ENCODE measurements at places on chromosomes 7 and 10.
A peak's percentile ranks its signal among the peaks of the same experiment; 100 is the strongest.

GRCh38 chr7:131019351-131019750 is 285.3 kb upstream of the KLF14 start:
- DNase-seq: no peak

DNA sequence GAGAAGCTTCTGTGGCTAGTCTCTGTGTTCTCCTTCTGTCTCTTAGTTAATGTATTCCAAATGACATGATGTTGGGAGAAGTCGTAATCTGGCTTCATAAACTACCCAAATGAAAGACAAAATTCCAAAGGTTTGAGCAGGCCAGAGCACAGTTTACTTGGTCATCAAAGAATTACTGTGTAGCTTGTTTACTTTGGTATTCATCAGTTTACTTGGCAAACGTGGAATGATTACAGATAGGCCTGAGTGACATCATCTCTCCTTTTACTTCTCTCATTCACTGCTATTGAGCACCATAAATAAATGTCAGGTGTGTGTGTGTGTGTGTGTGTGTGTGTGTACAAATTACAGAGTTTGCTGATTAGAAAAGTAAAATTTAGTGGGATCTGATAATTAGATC is 327.3 kb downstream of the PHTF2 start:
- DNase-seq: no peak

DNA sequence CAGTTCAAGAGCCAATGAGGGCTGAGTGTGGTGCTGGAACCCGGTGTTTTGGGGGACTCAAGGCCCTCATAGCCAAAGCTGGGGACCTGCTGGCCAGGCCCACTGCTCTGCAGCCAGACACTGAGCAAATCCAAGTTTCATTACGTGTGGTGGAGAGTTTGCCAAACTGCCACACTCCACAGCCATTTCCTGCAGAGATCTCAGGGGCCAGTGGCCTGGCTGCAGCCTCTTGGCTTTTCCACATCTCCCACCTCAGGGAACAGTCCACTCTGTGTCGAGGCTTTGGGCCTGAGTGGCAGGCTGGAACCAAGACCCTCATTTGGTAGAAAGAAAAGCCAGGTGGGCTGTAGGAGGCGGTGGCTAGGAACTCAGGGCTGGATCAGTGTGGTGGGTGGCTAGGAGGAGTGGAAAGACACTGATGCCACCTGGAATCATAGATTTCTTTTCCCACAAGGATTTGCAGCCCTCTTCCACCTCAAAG is 3.2 kb downstream of the HOXA11 start:
- DNase-seq: no peak

GRCh38 chr7:4091767-4092166 is 590.3 kb upstream of the FOXK1 start:
- DNase-seq: no peak

- peak; percentile 87 for DNase-seq
These were observed 63.9 kb upstream of the ECHDC3 start for GRCh38 chr10:11678074-11678793.

GRCh38 chr10:94578790-94579189 is 33.2 kb downstream of the HELLS start:
- no peak for DNase-seq

DNA sequence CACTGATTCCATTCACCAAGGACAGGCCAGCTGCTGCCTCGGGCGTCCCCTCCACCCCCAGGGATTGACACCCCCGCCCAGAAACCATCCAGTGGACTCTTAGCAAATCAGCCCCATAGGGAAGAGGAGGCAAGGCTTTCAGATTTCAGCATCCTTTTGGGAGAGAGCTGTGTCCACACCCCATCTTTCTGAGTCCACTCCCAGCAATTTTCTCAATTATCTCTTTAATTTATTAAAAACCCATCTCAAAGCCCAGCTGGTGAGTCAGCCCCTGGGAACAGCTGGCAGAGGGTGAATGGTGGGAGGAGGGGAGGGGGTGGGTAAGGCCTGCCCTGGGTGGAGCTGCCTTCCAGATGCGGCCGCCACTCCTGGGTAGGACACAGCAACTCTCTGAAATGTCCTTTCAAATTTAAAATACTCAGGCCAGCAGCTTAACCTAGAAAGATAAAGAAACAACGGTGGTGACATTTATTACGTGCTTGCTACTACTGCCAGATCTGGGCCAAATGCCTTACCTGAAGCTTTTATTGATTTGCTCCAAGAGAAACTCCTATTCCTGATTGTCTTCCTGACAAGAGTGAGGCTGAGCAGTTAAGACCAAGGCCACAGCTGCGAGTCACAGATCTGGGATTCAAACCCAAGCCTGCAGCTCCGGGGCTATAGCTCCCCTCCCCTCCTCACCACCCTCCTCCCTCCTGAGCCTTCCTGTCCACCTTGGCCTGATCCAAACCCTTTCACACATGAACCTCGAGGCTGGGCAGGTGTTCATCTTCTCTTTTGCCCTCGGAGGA is 120.4 kb downstream of the RGS10 start:
- DNase-seq: no peak

DNA sequence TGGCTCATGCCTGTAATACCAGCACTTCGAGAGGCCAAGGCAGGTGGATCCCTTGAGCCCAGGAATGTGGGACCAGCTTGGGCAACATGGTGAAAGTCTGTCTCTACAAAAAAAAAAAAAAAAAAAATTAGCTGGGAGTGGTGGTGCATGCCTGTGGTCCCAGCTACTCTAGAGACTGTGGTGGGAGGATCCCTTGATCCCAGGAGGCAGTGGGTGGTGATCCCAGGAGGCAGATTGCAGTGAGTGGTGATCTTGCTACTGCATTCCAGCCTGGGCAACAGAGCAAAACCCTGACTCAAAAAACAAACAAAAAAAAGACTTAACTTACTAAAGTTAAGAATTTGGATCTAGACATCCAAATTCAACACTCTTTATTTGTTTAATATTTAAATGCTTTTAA is 10.2 kb upstream of the ADO start:
- no peak for DNase-seq

DNA sequence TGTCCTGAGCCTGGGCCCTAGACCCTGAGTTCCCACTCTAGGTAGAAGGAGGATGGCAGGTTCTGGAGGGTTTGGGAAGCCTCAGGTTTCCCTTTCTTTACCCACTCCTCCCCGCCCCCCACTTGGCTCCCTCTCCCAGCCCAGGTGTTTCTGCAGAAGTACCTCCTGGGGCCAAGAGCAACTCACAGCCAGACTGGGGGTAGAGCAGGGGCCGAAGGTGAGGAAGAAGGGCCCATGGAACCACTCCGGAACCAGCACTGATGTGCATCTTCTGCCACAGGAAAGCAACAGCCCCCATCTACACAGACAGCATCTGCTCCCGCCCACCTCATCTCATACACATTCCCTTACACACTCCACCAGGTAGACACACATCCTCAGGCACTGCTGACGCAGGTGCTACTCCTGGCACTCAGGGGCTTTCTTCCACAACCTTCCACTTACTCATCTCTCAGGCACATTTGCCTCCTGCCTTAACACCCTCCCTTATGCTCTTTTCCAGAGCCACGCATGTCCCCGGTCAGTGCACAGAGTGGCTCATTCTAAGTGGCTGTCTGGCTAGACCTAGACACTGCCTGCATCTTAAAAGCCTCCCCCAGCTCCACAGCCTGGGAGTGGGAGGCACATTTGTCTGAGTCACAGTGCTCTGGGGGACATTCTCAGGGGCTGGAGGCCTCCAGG is 1.8 kb downstream of the EPHB6 start:
- no peak for DNase-seq

GRCh38 chr7:149859369-149859768 is 14.4 kb upstream of the ATP6V0E2 start:
- DNase-seq: no peak

DNA sequence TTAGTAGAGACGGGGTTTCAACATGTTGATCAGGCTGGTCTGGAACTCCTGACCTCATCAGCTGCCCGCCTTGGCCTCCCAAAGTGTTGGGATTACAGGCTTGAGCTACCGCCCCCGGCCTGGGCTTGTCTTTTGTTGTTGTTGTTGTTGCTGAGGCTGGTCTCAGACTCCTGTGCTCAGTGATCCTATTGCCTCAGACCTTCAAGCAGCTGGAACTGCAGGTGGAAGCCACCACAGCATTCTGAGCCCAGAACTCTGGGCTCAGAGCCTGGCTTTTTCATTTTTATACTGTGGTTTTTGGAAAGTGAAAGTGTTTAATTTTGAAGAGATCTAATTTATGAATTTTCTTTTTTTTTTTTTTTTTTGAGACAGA is 16.2 kb upstream of the DNAJB6 start:
- no peak for DNase-seq

DNA sequence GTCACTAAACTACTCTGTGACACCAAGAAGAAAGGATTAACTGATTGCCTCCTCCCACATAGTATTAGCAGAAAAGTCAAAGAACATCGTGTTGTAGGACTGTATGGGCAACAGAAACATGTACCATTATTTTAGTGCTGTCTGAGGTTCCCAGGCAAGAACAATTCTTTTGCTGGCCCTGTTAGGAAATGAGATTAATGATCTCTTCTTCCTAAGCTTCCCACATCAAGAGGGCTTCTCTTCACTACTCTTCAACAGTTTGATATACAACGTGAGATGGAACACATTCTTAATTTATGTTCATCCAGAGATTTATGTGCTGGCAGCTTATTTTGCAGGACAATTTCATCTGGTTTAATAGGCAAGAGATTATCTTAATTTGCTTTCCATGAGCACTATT is 219.6 kb downstream of the DOCK4 start:
- DNase-seq: no peak

DNA sequence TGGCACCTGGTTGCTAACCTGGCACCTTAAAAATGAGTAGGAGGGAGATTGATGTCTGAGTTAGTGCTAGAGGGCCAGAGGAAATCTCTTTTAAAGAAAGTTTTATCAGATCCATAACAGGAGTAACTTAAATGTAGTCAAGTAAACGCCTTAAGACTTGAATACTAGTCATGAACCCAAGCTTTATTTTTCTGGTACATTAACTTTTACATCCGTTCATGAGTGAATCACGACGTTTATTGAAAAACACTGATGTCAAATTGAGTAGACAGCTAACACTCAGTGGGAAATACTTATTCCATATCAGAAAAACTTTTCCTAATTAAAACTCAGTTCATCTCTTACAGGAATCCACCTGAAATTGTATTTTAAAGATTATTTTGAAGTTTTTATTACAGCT is 6.9 kb upstream of the LAMB1 start:
- DNase-seq: no peak

DNA sequence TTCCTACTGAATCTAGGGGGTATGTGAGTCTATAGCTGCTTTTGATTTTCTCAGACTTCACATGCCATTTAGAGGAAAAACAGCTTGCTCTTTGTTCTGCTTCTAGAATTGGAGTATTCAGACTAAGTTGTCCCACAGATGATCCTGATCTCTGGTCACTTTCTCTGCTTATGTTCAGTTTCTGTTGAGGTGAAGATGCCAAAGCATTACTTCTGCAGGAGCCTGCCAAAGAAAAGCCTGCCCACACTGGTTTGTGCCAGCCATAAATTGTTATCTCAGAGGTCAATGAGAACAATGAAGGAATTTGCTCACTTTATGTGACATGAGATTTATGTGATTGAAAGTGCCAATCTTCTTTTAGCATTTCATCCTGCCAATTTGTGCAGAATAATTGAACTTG is 163.6 kb downstream of the CDK14 start:
- no peak for DNase-seq

DNA sequence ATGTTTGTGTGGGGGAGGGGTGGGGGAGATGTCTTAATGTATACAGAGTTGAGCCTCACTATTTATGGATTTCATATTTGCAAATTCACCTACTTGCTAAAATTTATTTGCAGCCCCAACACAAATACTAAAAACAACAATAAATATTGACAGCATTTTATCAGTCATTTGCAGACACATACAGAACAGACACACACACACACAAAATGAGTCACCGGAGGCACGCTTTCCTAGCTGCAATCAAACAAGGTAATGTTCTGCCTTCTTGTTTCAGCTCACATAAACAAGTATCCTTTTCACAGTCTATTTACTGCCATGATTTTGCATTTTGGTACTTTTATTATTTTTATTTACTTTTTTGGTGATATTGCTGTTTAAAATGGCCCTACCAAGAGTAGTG is 88.5 kb downstream of the IPMK start:
- no peak for DNase-seq

DNA sequence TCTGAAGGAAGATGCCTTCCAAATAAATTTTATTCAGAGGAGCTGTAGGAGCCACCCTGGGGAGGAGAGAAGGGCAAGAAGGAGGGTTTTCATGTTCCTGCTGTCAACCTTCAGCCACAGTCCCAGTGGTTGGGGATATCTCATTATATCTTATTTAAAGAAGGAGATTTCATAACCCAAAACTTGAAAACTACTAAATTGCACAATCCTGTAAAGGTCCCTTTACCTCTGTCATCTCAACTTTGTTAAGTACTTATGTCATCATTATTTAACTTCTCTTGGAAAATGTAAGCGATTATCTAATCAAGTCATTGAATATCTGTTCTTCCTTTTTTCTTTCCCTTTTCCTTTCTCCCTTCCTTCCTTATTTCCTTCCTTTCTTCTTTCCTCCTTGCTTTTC is 794.5 kb upstream of the IGFBP3 start:
- DNase-seq: peak; percentile 40

DNA sequence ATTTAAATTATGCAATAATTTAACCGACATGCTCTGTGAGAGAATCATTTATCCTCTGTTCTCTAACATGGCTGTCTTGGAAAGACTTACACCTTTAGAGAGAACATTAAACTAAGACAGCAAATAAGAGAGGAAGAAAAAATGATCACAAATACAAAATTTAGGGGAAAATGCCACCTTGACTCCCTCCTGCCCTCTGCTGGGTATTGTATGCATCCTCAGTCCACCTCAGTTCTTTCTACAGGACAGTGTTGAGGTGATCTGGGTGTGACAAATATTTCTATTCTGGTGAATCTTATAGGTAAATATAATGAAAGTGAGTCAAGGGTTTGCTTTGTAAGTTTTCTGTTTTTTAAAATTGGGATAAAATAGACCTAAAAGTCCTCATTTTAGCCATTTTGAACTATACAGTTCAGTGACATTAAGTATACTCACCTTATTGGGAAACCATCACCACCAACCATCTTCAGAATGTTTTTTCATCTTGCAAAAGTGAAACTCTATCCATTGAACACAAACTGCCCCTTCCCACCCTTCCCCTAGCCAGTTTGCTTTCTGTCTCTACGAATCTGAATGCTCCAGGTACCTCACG is 61.5 kb upstream of the ELMO1 start:
- peak; percentile 7 for DNase-seq

DNA sequence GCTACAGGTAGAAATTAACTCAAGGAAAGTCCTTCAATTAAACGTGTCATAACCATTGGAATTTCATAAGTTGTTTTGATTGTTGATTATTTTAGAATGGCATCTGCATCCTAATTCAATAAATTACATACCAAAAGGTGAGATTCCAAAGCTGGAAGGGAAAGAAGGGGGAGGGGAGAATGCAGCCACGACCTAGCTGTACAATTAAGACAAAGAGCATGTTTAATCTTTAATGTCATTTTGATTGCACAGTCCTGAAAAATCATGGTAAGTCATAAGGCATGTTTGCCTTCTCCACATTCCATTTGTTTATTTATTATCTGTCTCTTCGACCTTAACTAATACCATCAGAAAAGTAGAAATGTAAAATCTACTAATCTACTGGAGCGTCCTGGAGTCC is 358.1 kb downstream of the FRMD4A start:
- no peak for DNase-seq

DNA sequence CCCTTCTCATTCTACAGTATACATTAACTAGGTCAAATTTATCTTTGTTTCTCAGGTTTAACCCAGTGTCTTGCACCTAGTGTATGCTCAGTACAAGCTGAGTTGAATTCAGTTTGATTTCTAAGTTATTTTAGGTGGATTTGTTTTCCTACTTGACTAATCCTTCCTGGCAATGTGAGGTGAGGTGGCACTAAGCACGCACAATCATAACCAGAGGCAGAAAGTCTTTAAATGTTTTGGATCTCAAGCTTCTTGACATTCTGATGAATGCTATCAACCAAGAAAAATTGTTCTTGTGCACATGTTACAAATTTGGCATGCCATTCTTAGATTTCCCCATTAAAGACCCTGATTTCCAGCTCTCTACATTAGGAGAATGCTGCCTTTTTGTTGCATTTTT is 3.2 kb downstream of the BZW2 start:
- no peak for DNase-seq
